AG09309 (cell line): ENCODE measurements at places on chromosomes 12 and 14.

DNA sequence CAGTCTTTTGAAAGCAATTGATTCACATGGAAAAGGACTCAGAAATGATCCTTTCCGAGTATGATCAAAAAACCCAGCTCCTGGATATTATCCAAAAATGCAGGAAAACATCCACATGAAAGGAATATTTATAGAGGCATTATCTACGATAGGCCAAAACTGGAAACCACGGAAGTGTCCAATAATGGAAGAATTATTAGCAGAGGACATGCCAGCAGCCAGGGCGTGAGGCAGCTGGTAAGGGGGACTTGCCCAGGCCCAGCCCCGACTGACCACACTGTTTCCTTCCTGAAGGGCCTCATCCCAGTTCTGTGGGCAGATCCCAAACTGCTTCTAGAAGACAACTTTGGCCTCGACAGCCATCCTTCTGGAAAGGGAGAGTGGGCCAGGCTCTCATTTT lies 20.5 kb downstream of the ACTN1 start:
- DNase-seq = no peak

GRCh38 chr14:104075530-104076151 lies 9.9 kb upstream of the ASPG start:
- no peak for DNase-seq

- no peak for DNase-seq
Measured at GRCh38 chr14:37865719-37866549, 270.5 kb downstream of the TTC6 start.

DNA sequence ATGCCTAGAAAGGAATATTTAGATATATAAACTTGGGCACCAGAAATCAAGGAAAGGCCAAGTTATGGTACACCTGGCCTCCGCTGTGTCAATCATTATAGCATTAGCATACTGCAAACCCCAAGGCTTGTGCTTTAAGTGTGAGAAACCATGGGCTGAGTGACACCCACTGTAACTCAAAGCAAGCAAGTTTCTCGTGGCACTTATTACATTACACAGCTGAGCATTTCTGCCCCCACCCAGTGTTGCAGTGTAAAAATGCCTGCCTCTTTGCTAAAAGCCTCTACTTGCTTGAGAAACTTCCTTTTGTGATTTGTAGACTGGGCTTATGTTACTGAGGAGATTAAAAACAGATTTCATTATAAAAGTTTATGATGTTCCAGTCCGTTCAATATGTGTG lies 122.0 kb downstream of the TGFB3 start:
- no peak for DNase-seq

DNA sequence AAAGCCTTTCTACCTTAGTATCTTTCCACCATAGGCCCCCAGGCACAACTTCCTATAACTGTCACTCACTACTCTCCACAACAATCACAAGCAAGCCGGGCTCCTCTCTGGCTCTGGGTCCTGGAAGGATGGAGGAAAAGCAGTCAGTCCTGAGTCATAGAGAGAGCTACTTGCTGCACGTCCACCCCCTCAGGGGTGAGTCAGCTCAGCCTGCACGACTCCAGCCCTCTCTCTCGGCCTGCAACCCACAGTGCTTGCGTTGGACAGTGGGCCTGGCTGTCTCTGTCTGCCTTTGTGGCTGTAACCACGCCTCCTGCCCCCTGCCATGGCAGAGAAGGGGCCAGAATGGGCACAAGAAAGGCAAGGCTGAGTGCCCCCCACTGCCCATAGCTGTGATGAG lies 154.1 kb upstream of the FKBP4 start:
- DNase-seq = peak; percentile 91

- no peak for DNase-seq
Measured at GRCh38 chr14:93163564-93163963, 21.1 kb downstream of the MOAP1 start.

DNA sequence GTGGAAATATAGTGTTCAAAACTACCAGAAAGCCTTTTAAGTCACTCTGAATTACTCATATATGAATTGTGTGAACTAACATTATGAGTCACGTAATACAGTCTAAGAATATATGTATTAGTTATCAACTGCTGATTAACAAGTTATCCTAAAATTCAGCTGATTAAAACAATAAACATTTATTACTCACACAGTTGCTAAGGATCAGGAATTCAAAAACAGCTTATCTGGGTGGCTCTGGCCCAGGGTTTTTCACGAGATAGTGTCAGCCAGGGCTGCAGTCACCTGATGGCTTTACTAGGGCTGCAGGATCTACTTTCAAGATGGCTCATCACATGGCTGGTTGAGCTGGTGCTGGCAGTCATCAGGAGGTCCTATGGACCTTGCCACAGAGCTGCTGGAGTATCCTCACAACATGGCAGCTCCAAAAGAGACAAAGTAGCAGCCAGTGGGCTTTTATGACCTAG lies 36.5 kb downstream of the CORO1C start:
- no peak for DNase-seq

GRCh38 chr14:35121026-35121886 lies 534 bp downstream of the PPP2R3C start:
- no peak for DNase-seq

- DNase-seq = no peak
Measured at GRCh38 chr12:69719336-69720316, 19.0 kb upstream of the RAB3IP start.

DNA sequence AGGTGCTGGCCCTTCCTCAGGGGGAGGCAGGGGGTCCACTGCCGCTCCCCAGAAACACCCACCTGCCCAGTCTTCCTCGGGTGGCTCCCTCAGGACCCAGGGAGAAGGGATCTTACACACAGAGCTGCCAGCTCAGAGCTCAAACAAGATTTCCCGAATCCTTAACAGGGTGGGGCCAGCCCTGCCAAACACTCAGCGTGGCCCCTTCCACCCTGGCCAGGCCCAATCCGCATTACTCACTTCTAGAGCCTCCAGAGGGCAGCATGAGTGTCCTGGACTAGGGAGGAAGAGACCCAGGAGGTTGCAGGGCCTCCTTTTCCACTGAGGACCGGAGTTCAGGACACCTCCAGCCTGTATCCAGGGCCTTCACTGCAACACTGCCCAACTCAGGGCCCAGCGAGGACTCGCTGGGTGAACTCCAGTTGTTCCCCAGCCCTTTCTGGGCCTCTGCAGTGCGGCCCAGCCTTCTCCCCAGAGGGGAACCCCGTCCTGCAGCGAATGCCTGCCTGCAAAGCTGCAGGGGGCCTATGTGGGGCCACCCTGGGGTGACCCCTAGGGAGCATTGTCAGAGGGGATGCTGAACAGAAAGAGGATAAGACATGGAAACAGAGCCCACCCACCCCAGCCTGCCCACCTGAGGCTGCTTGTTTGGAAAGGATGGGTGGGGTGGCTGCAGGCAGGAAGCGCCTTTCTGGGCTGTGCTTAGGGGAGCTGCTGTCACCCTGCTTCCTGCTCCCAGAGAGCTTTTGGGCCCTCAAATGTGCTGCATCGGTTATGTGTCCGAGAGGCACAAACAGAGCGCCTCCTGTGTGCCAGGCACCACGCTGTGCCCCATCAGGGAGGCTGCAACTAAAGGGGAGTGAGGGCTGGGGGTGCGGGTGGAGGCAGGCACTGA lies 43.8 kb downstream of the CCNK start:
- DNase-seq = no peak

DNA sequence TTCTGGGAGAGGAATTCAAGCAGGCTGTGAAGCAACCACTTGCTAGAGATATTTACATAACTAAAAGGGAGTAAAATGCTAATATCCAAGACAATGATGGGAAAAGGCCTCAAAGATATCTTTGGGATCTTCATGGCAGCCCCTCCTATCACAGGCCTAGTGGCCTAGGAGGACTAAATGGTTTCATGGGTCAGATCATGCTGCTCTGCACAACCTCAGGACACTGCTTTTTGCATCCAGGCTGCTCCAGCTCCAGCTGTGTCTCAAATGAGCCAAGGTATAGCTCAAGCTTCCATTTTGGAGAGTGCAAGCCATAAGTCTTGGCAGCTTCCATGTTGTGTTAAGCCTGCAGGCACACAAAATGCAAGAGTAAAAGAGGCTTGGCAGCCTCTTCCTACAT lies 195.6 kb upstream of the SSTR1 start:
- no peak for DNase-seq
